ENCODE measurements at places on chromosomes 1 and 21.
A peak's percentile ranks its signal among the peaks of the same experiment; 100 is the strongest.

GRCh38 chr21:37207441-37208009 is 59.6 kb downstream of the VPS26C start:
- peak overlapping the region; percentile 36 for H3K4me3 ChIP-seq
- peak overlapping the region; percentile 0 for H3K27ac ChIP-seq
- peaks cover 17% of the 10 kb centered on the region for H3K4me1 ChIP-seq
- peak; percentile 31 for DNase-seq
- peaks cover 12% of the 10 kb centered on the region for H3K36me3 ChIP-seq
- no peaks in the 10 kb centered on the region for H3K27me3 ChIP-seq

DNA sequence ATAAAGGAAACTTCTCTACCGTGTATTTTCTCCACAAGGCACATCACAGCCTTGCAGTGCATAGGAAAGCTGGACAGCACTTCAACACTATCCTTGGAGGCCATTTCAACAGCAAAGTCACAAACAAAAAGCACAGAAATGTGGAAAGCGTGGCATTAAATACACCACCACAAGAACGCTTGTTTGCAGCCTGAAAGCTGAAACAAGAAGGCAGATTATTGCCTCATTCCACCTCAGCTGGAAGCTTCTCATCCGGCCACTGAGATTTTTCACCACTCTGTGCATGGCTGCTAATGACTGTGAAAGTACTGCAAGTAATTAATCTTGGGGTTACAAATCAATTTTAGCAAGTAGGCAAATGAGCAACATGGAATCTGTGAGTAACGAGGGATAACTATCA is 50.9 kb upstream of the GALNT2 start:
- no peaks in the 10 kb centered on the region for H3K36me3 ChIP-seq
- no peak for DNase-seq
- no peak overlapping the region for H3K27ac ChIP-seq

DNA sequence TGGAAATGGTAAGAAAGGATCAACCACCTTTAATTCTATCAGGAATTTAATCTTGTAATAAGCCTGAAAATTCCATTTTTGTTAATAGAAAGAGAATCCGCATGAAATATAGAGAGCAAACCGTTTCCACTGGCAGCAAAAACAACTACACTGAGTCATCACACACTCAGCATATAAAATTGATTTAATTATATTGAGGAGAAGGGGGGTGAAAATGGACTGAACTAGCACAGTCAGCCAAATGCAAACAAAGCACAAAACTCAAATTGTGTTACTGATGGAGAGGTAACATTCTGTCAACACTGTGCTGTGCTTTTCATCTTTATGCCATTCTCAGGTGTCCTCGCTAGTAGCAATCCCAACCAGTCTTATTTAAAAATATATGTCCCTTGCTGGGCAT is 1583.9 kb downstream of the MRPL39 start:
- no peak overlapping the region for H3K4me3 ChIP-seq
- H3K27ac ChIP-seq, result no peak overlapping the region
- H3K36me3 ChIP-seq, result peaks cover 1% of the 10 kb centered on the region
- no peaks in the 10 kb centered on the region for H3K4me1 ChIP-seq
- H3K27me3 ChIP-seq, result no peaks in the 10 kb centered on the region

DNA sequence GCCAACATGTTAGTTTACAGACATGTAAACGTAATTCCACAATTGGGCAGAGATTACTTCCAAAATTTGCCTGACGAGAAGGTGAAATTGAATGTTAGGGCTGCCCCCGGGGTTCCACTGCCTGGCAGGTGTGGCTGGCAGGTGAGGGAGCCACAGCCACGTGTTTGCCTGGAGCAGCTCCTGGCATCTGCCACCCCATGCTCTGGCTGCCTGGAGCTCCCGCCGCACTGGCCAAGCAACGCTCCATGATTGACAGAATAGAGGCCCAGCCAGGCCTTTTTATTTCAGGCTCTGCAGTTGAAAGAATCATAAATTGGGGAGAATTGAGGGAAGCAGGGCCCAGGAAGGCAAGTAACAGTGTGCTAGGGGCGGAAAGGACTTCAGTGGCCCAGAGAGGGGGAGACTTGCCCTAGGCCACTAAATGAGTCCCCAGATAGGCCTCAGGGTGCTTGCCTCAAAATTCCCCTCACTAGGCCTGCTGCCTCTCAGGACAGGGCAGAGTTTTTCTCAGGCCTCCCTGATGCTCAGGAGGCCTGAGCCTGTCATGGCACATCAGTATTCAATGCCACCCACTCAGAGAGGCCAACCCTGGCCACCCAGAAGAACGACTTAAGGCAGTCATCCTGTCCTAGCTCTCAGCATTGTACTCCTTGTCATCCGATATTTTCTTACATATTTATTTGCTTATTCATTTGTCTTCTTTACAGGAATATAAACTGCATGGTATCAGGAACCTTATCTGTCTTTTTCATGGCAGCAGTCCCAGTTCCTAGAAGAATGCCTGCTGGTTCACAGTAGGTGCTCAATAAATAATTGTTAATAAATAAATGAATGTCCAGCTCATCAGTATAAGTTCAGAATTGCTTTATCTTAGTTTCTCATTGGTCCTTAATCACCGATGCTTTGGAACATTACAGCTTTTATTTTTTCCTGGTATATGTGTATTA is 16.6 kb upstream of the S1PR1 start:
- H3K4me3 ChIP-seq, result no peak overlapping the region
- H3K4me1 ChIP-seq, result peaks cover 38% of the 10 kb centered on the region
- H3K27me3 ChIP-seq, result no peaks in the 10 kb centered on the region

DNA sequence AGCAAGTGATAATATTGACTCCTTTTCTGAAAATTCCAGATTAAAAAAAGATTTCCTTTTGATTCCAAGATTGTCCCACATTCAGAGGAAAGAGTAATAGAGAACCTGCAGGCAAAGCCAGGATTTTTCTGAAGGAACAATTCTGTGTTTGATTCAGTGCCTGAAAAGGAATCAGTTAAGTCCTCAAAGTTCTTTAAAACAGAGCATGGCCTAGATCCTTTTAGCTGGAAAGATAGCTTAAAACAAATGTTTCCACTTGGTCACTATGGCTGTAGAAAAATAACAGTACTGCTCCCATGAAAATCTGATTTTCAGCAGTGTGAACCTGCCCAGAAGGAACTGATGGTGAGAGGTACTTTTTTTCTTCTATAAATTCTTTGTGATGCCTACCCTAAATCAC is 41.8 kb downstream of the HS2ST1 start:
- H3K27me3 ChIP-seq, result no peaks in the 10 kb centered on the region
- no peak overlapping the region for H3K27ac ChIP-seq
- H3K4me1 ChIP-seq, result peaks cover 6% of the 10 kb centered on the region
- DNase-seq, result no peak

GRCh38 chr1:234691567-234691966 is 81.6 kb upstream of the IRF2BP2 start:
- no peak overlapping the region for H3K27ac ChIP-seq
- DNase-seq, result no peak
- peaks cover 5% of the 10 kb centered on the region for H3K4me1 ChIP-seq

DNA sequence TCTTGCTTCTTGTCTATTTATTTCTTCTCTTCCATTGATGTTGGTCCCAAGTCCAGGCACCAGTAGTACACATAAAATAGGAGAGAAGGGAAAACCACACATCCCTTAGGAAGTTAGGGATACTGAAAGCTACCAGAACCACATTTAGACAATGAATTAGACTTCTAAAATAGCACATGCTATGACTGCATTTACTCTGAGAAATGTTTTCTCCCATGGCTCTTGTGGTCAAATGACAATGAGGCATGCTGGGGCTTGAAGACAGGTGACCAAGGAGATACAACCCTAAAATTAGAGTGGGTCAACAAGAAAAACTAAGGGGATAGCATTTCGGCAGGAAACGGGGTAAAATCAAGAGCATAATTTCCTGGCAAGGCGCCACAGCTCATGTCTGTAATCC is 17.1 kb downstream of the MTOR start:
- H3K4me3 ChIP-seq, result no peak overlapping the region
- peaks cover 13% of the 10 kb centered on the region for H3K36me3 ChIP-seq
- H3K27me3 ChIP-seq, result no peaks in the 10 kb centered on the region
- H3K27ac ChIP-seq, result no peak overlapping the region
- no peak for DNase-seq
- H3K4me1 ChIP-seq, result no peaks in the 10 kb centered on the region

GRCh38 chr1:56249234-56249633 is 330.1 kb downstream of the PLPP3 start:
- no peaks in the 10 kb centered on the region for H3K27me3 ChIP-seq
- H3K4me3 ChIP-seq, result no peak overlapping the region

Measured in activated naive CD4-positive, alpha-beta T cell treated with anti-CD3 and anti-CD28 coated beads for 36 hours (primary cell).